ENCODE measurements at places on chromosomes 7 and 10. TPM values are rescaled to one million over a fixed set of nuclear protein-coding genes. Genes with fewer than 3 reads are reported as not detected.

The COMMD3 gene
- 71.3 TPM for total RNA-seq

The FAM3C gene
- 58.4 TPM for total RNA-seq

The HIBADH gene
- total RNA-seq, result 22.0 TPM

The CWF19L1 gene
- 47.2 TPM for total RNA-seq

The GARS1 gene
- 408 TPM for total RNA-seq

The TRIM73 gene
- total RNA-seq, result 2.6 TPM

The NPFFR1 gene
- not detected for total RNA-seq

The LMTK2 gene
- 13.7 TPM for total RNA-seq

The MYH16 gene
- not detected for total RNA-seq

The PNLIP gene
- not detected for total RNA-seq

The PIK3CG gene
- total RNA-seq, result 26.6 TPM

The PNLIPRP3 gene
- not detected for total RNA-seq

The ELFN1 gene
- total RNA-seq, result 0.17 TPM

The CXCL12 gene
- total RNA-seq, result not detected

The IRF5 gene
- 5.7 TPM for total RNA-seq

The CTAGE8 gene
- total RNA-seq, result not detected

Data from activated CD8-positive, alpha-beta memory T cell treated with anti-CD3 and anti-CD28 coated beads for 36 hours (primary cell).